Epithelial cell of proximal tubule (primary cell): ENCODE measurements at places on chromosomes 2 and 18.

DNA sequence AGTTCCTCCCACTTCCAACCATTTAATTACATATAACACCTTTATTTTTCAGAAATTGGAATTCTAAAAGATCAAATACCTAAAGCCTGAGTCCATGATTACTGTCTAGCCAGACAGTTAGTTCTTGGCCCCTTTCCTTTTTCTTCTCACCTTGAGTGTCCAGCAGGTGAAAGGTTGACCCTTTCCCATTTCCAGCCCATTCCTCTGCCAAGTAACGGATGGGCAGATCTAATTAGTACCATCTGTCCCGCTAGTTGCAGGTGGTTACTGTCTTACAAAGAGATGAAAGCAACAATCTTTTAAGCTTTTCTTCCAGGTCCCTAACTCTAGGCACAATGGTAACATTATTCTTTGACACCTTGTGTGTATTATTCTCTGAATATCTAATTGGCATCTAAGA, 506.7 kb downstream of the ARHGAP15 start:
- DNase-seq, result no peak

- no peak for DNase-seq
These were observed 879 bp upstream of the ADAM23 start for GRCh38 chr2:206442474-206442832.

GRCh38 chr2:43082111-43082894, 144.1 kb downstream of the ZFP36L2 start:
- no peak for DNase-seq

- no peak for DNase-seq
These were observed 239.4 kb upstream of the TANK start for GRCh38 chr2:160920791-160921303.

DNA sequence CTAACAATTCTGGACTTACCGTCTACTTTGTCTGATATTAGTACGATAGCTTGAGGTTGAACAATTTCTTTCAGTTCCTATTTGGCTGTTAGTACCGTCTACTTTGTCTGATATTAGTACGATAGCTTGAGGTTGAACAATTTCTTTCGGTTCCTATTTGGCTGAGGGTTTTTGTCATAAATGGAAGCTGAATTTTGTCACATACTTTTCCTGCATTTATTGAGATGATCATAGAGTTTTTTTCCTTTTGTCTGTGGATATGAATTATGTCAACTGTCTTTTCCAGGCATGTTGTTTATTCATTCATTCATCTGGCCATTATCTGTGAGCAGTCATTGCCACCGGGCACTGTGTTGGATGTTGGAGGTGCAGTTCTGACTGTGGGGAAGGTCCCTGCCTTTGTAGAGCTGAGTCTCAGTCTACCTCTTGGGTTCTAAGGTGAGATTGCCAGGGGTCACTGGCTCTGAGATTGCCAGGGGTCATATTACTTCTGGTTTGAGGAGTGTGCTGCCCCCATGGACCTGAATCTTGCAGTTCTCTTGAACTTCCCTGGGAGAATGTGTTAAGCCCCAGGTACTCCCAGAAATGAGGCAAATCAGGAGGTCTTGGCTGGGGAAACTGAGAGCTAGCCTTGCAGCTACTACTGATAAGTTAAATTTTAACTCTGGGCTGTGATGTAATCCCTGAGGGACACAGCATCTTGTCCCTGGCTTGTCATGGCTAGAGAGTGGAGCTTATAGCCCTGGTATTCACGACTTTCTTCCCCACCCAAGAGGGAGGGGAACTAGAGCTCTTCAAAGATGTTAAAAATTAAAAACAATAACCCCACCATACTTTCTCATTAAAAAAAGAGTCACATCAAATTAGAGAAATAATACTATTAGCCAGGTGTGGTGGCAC, 89.1 kb upstream of the MBOAT2 start:
- no peak for DNase-seq

GRCh38 chr18:74244554-74244953, 47.2 kb downstream of the CYB5A start:
- no peak for DNase-seq

- DNase-seq, result peak; percentile 19
These were observed 34.8 kb downstream of the DNER start for GRCh38 chr2:229679393-229680125.

- no peak for DNase-seq
These were observed 173.3 kb downstream of the DCDC2C start for GRCh38 chr2:3876685-3877084.

GRCh38 chr2:152063325-152063924, 35.4 kb downstream of the CACNB4 start:
- no peak for DNase-seq

- no peak for DNase-seq
These were observed 50.4 kb downstream of the PKP4 start for GRCh38 chr2:158507141-158507540.

- DNase-seq, result no peak
These were observed 151.8 kb upstream of the PTPRM start for GRCh38 chr18:7415081-7415894.

DNA sequence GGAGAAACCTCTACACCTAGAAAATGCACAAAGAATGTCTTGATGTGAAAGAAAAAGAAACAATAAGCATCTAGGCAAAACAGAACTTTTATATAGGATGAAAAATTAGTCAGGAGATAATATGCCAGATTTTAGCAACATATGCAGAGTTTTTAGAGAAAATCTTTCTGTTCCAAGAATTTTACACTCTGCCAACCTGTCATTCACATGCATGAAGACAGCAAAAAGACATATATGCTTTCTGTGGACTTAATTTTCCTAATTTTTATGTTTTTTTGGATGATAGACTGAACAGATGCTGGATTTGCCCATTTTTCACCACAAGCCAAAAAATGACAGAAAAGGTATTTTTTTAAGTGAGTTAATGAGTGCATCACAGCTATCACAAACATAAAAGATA, 637.3 kb downstream of the TRIB2 start:
- DNase-seq, result no peak

DNA sequence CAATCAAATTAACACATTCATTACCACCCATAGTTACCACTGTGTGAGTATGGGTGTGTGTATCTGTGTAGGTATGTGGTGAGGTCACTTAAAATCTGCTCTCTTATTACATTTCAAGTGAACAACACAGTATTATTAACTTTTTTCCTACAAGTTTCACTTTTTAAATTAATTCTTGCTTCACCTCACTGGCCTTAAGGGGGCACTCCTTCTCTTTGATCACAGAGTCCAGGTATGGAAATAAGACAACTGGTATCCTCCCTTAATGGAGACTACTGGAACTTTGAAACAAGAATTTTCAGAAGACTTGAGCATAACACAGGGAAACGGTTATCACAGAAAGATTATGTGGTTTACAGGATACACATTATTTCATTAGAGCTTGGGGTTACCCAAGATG, 255.8 kb downstream of the ASXL3 start:
- DNase-seq, result no peak

DNA sequence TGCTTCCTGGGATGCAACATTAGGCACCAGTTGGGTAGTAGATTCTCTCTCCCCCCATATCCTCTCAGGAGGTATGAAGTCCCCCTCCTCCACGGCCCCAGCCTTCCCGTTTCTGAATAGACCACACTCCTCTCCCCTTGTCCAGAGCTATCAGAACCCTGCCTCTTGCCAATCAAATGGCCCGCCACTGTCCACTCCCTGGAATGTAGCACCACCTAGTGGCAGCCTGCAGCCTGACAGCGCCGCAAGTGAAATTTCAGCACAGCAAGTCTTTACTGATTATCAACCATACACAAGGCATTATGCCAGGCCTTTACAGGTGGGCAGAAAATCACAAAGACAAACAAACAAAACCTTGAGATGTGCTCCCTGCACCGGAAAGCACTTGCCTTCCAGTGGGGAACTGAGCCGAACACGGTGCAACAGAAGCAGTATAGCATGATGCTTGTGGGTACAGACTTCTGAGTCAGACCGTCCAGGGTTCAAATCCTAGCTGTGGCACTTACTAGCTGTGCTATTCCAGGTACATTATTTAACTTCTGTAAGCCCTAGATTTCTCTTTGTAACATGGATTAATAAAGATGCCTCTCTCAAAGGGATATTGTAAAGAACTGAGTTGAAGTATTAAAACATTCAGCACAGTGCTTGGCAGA, 174.0 kb downstream of the SMAD2 start:
- no peak for DNase-seq

DNA sequence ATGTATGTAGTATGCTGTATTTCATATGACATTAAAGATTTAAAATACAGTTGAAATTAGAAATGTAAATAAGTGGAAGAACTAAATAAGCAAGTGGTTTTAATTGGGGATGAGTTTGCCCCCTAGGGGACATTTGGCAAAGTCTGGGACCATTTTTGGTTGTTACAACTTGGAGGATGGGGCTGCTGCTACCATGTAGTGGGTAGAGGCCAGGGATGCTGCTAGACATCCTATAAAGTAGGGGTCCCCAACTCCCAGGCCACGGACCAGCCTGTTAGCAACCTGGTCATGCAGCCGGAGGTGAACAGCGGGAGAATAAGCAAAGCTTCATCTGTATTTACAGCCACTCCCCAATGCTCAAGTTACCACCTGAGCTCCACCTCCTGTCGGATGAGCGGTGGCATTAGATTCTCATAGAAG, 27.9 kb upstream of the ASNSD1 start:
- peak; percentile 4 for DNase-seq

DNA sequence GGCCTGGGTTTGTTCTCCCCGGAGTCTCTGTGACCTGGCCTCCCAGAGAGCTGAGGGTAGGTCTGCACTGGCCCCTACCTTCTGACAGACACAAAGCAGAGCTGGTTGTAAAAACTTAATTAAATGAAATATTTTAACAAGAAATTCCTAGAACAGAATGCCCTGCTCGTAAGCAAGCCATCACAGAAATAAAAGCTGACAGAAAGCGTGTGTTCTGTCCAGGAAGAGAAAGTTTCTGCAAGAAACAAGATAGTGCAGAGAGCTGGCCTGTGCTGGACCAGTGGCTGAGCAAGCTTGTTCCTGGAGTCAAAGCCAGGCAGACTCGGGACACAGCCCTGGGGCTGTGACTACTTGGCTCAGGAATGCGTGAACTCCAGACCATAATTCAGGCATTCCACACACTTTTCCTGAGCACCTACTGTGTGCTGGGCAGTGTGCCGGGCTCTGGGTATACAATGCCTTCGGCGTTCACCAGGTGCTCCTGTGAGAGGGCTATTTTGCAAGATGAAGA, 51.6 kb downstream of the APOB start:
- DNase-seq, result no peak

- no peak for DNase-seq
These were observed 90.9 kb upstream of the SMAD7 start for GRCh38 chr18:49041435-49042245.

DNA sequence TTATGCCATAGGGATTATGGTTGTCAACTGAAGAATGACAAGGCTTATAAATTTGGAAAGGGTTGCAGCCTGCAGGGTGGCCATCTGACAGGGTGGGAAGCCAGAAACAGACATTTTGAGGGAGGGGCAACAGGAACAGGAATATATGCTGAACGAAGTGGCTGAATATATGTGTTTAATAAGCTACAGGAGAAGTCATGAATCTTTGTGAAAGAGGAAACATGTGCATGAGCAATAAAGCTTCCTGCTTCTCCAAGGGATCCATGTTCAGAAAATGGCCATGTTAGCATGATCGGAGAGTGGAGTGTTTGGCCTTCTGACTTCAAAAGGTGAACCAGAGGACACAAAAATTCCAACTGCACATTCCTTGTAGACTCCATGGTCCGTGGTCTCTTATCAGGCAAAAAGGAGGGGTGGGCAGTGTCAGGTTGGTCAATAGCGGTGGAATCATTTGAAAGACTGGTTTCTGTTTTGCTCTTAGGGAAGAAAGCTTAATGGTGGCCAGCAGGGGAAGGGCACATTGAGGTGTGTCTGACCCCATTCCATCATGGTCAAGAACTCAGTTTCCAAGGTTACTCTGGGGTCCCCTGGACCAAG, 144.1 kb downstream of the SOCS6 start:
- DNase-seq, result no peak

- no peak for DNase-seq
These were observed 468.0 kb downstream of the NUP35 start for GRCh38 chr2:183592271-183592670.

DNA sequence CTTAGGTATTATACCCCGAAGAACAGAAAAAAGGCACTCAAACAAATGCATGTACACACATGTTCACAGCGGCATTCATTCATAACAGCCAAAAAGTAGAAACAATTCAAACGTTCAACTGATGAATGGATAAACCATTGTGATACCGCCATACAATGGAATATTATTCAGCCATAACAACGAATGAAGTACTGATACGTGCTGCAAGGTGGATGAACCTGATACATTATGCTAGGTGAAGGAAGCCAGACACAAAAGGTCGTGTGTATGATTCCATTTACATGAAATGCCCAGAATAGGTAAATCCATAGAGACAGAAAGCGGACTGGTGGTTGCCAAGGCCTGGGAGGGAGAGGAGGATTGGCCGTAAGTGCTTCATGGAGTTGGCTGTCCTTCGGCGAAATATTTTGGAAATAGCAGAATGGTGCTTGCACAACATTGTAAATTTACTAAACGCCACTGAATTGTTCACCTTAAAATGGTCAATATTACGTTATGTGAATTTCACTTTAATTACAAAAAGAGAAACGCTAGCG, 750 bp upstream of the RMP24 start:
- no peak for DNase-seq

DNA sequence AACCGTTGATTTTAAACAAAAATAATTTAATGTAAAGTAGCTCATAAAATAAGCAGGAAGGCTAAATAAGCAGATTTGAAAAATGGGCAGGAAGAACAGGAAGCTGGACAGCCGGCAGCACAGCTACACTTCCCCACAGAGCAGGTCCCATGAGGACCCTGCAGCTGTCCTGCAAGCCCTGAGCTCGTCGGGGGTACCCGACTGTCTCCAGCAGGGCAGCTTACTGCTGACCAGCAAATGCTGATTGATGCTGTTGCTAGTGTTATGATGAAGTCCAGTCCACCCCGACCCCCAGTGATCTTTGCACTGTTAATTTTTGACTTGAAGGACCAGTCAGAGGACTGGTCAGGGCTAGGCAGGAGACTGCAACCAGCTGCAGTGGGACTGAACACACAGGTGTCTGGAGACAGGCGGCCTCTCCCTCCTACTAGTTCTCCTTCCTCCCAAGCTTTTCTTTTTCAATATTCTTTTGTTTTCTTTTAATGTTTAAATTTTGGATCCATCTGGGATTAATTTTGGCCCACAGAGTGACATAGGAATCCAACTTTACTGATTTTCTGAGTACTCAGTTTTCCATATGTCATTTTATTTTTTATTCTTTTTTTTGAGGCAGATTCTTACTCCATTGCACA, 27.7 kb downstream of the POLE4 start:
- no peak for DNase-seq

DNA sequence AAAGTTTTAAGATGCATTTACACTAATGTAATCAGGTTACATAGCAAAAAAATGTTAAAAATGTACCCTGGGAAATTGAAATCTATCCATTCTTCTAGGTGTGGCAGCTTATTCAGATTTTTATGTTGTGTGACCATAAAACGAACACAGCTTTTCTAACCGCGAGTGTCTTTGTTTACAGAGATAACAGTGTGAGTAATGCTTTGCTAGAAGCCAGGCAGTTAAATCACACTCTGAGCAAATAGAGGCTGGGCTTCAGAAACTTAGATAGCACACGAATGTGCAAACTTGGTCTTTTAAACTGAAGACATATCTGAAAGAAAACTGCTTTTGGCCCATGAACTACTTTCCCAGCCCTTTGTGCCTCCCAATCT, 116.1 kb downstream of the SPTBN1 start:
- no peak for DNase-seq
